ENCODE measurements at places on chromosomes 5 and 9.
A peak's percentile ranks its signal among the peaks of the same experiment; 100 is the strongest.

DNA sequence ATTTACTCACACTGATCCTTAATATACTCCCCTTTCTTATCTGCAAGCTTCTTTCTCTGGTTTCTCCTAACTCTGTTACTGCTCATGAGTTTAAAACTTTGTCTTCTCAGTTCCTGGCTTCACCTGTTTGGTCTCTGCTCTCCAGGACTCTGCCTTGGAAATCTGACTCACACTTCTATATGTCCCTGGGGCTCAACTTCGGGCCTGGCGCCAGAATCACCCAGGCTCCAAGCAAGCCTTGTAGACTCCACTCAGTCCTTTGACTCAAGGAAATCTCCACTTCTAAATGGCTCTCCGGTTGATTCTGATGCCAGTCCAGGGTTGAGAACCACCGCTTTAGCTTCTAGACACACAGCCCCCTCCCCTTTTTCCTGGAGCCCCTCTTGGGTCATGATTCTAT lies 57.8 kb downstream of the TMC1 start:
- DNase-seq, result peak; percentile 33

DNA sequence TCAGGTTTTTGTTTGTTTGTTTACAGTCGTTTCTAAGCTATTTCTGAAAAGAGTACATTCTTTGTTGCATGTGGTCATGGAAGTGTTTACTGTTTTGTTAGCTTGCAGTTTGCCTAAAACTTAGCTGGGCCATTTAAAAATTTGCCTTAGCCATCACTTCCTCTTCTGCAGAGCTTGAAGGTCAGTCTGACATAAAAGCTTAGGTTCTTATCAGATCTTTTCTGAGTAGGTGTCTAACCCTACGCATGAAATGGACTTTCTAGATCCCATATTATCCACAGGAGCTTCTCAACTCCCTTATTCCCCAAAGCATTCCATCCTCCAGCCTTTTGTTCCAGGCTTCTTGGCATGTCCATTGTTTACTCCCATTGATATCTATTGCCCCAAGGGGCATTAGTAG lies 90.3 kb downstream of the AP3B1 start:
- DNase-seq, result no peak

GRCh38 chr5:68949711-68950110 lies 144.1 kb upstream of the SLC30A5 start:
- DNase-seq, result no peak

DNA sequence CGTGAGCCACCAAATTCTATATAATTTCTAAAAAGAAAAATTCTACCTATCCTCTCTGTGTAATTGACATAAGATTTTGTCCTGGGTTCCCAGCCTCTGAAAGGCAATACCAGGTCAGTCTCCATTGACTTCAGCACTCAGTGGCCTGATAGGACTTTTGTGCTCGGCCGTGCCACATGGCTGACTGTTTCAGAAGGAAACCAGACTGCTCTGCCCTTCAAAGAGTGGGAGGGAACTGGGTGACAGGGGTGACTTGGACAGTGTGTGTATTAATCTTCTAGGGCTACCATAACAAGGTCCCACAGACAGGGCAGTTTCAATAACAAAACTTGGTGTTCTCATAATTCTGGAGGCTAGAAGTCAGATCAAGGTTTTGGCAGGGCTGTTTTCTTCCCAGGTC lies 43.0 kb downstream of the ARHGAP26 start:
- no peak for DNase-seq

DNA sequence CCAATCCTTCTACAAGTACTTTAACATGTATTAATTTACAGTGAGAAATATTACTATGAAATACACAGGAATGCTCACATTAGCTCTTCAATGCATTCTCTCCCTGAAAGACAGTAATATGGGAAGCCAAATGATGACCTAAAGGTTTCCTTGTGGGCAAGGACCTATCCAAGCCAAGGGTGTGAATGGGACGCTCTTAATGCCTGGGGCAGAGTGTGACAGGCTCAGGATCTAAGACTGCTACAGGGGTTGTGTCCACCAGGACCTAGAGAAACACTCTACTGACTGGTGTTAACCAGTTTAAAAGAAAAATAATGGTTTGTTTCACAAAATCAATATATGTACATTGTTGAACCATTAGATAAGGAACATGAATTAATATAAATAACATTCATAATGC lies 158.7 kb downstream of the FGF1 start:
- no peak for DNase-seq

DNA sequence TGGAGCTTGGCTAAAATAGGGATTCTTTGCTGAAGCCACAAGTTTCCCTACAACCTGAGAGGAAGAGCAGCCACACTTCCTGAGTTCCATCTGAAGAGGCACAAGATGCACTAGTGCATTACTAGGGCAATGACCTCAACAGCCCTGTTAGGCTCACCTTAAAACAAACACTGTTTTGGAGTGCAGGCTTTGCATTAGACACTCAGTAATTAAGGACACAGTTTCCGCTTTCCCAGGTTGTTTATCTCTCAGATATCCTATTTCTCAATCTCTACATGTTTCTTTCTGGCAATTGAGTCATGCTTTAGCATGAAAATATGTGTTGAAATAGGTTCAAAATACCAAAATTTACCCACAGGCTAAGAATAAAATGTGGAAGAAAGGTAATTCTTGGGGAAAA lies 34.2 kb downstream of the EMB start:
- DNase-seq, result no peak

GRCh38 chr5:125261505-125262250 lies 515.2 kb upstream of the ZNF608 start:
- no peak for DNase-seq

GRCh38 chr9:72476617-72477437 lies 44.6 kb upstream of the TMC1 start:
- no peak for DNase-seq

DNA sequence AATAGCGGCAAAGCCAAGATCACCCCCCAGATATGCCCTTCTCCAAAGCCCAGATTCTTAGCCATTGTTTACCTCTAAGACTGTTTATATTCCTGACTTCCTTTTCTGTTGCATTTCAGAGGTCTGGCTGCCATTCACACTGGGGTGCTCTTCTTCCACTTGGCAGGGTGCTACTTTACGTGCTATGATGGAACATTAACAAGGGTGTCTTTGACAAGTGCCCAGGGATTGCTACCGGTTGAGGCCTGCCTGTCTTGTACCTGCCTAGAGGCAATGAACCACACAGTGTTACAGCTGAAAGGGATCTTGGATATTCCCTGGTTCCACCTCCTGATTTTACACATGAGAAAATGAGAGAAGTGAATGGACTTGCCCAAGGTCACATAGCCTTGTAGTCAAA lies 352.1 kb upstream of the KIF2A start:
- DNase-seq, result no peak

- no peak for DNase-seq
These were observed 8.4 kb upstream of the SAP30L start for GRCh38 chr5:154437281-154437965.

DNA sequence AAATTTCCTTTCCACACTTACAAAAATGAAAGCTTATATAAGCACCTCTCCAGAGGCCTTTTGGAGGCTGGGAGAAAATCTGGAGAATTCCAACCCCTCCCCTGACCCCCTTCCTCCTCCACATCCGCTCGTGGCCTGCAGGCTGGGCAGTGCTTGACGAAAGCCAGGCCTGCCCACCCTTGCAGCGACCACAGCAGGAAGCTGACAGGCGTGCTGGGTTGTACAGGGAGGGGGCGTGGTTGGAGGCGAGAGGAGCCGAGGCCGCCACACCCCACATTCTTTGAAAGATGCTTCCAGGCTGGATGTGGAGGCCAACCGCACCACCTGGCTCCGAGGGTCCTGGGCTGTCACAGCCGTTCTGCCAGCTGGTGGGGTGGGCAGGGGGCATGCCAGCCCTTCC lies 47.8 kb upstream of the IER5L start:
- no peak for DNase-seq

DNA sequence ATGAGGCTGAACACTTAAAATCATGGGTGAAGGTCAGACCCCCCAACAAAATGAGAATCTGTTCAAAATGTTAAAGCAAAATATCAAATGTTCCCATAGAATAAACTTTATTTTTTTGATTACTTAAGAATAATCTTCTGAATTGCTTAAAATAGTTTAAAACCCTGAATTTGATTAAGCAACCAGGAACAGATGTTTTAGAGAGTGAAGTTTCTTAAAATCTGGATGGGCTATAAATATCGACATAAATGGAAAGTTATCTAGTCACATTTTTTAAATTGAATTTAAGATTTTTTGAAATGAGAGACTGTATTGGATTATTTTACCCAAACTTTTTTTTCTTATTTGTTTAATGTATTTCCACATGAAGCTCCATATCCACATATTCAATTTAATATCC lies 98.5 kb downstream of the ADAMTS12 start:
- no peak for DNase-seq

GRCh38 chr5:40391642-40392041 lies 288.1 kb upstream of the PTGER4 start:
- DNase-seq, result no peak

GRCh38 chr5:131475541-131475941 lies 159.5 kb downstream of the RAPGEF6 start:
- no peak for DNase-seq

- no peak for DNase-seq
These were observed 35.6 kb downstream of the CEP72 start for GRCh38 chr5:647727-648126.

DNA sequence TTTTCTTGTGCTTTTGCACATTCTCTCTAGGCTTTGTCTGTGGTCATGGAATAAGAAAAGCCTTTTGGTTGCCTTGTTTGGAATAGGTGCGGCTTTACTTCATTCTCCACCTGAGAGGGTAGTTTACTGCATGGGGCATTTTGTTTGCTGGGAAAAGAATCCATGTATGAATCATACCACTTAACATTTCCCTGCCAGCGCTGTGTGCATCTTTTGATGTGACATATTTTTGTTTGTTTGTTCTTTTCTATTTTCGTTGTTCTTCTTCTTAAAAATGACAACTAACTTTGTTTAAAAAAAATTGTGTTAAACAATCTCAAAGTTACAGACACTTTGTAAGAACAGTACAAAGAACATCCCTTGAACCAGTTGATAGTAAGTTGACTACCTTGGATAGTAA lies 113.2 kb downstream of the GCNT1 start:
- no peak for DNase-seq

- DNase-seq, result no peak
These were observed 76.2 kb downstream of the SLF1 start for GRCh38 chr5:94694671-94695070.

- no peak for DNase-seq
These were observed 11.6 kb downstream of the SEPTIN8 start for GRCh38 chr5:132765311-132766019.

DNA sequence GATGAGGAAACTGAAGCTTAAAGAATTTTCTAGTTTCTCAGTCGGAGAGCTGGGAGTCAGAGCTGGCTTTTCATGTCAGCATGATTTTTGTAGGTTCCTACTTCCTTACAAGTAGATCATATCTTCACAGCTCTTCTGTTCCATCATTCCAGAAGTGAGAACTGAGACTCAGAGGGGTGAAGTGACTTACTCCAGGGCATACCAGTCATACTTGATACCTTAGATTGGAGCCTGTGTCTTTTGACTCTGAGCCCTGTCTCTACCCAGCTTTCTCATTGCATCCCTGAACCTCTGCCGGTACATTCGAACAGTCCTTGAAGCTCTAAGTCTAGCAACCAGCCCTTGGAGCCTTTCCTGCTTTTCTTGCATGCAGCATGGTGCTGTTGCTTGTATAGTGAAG lies 53.3 kb downstream of the MCCC2 start:
- DNase-seq, result no peak

- DNase-seq, result peak; percentile 72
These were observed 11.6 kb upstream of the RAB14 start for GRCh38 chr9:121213136-121213806.

DNA sequence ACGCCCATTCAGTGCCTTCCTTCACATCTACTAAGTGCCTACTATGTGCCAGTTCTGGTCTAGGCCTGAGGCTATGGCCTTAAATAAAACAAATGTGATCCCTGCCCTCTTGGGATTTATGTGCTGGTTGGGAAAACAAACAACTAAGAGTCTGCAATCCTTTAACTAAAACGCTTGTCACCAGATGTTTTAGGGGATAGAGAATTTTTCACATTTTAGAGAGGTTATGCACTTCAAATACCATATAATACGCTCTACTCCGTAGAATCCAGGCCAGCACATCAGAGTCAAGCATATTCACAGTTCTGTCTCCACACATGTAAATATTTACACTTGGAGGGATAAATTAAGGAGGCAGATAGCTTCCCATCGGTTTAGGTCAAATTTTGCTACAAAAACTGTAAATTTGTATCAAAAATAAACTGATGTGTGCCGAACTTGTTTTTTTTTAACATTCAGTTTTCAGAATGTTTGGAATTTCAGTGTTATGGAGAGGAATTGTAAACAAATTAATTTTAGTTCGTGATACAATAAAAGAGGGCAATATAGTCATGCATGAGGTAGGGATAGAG lies 22.0 kb upstream of the ADRA1B start:
- no peak for DNase-seq

- no peak for DNase-seq
These were observed 23.0 kb upstream of the CEP78 start for GRCh38 chr9:78212868-78213267.

- no peak for DNase-seq
These were observed 62.1 kb downstream of the ARSB start for GRCh38 chr5:78922879-78923621.

GRCh38 chr9:130433168-130433946 lies 11.4 kb upstream of the ASS1 start:
- peak; percentile 43 for DNase-seq

DNA sequence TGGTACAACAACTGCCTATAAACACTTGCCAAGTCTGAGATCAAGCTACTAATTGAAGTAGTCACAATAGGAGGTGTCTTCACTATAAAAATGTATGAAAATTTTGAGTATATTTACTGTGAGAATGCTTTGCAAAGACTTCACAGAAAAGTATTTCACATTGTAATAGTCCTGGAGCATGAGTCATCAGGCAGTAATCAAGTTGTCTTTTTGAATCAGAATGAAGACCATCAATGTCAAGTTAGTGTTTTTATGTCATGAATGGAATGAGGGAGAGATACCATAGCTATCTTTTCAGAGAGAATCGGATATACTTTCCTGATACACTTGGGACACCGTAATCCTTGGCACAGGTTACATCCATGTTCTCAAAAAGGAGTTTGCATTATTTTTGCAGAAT lies 466.9 kb upstream of the ARRDC3 start:
- no peak for DNase-seq

- no peak for DNase-seq
These were observed 337.8 kb downstream of the DEPDC1B start for GRCh38 chr5:60362158-60362557.

DNA sequence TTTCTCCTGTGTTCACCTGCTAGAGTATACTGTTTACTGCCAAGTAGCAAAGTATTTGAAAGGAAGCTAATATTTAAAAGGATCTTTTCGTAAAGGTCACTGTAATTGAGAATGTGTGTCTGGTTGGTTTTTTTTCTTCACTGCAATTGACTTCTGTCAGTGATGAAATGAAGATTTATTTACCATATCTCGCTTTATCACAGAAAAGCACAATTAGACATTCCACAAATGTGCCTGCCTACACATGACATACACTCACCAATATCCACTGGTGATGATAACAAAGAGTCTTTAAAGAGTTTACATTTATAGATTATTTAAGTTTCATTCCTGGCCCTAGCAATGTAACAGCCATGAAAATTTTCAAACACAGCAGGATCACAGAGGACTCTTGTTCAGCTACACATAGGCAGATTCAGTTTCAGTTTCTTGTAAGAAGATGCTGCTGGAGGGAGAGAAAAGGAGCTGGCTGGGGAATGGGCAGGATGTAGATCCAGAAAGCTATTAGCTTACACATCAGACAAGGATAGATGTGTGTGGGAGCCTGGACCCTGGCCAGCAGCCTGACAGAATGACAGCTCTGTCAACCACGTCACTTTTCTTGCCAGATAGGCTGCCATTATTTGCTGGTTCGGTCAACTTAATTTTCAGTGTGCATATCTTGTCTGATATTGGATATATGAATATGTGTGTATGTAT lies 104.0 kb downstream of the GDNF start:
- no peak for DNase-seq
